ENCODE measurements at places on chromosomes 12 and 14.

GRCh38 chr12:108667349-108667748 lies 33.7 kb upstream of the SELPLG start:
- DNase-seq: no peak

DNA sequence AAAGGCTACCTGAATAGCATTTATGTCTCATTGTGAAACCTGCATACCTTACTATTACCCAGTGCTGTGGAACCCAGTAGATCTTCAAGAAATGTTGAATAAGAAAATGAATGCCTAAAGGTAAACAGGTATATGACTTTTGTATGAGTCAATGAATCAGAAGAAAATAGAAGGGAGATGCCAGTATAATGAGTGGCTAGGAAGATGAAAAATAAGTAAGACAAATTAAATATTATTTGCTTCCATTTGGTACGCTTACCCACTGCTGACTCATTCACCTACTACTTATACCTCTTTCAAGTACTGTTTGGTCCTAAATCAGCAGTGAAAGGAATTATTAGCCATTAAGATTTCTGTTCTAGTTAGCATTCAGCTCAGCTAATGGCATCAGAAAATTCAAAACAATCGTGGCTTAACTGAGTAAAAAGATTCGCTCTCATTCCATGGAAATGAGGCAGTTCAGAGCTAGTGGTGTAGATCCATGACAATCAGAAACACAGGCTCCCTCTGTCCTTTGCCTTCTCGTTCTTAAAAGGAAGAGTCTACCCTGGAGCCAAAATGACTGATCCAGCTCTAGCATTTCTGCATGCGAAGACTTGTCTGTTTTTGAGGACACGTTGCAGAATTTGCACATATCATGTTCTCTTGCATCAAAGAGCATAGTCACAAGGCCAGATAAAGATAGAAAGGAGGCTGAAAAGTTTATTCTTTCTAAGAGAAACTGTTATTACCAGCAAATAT lies 705.8 kb upstream of the USP15 start:
- DNase-seq: no peak

DNA sequence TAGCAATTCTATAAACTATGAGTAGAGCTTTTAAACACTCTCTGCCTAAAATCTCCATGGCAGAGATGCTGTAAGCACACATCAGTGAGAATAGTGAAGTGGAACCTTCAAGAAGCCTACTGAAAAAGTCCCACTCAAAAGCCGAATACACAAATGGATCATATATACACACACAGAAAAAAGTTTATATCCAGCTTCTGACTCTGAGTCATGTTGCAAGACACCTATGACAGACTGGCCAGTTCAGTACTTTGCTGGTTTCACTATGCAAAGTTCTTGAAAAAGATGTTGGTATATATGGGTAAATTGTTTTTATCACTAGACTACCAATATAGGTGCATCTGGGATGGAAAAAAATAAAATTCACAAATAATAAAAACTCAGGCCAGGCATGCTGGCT lies 126.1 kb downstream of the KCNK10 start:
- no peak for DNase-seq

- no peak for DNase-seq
Observed at GRCh38 chr12:94831081-94831751, 172.3 kb downstream of the NDUFA12 start.

DNA sequence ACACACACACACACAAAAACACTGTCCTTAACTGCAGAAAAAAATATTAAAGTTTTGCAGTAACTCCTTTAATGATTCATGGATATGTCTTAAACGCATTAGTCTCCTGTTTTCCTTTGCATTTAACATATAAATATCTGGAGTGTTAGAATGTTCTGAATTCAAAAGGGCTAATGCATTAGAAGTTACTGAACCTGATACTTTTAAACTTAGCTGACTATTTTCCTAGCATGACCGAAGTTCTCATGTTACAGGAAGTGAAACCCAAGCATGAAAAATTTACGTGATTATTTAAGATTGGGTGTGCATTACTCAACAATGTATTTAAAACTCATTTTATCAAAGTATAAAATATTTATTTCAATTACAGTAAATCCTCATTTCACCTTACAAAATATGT lies 791.2 kb downstream of the FLRT2 start:
- DNase-seq: no peak

- DNase-seq: peak; percentile 30
Observed at GRCh38 chr12:132474237-132474741, 15.7 kb upstream of the FBRSL1 start.

GRCh38 chr12:132348176-132348575 lies 18.8 kb upstream of the GALNT9 start:
- DNase-seq: no peak

DNA sequence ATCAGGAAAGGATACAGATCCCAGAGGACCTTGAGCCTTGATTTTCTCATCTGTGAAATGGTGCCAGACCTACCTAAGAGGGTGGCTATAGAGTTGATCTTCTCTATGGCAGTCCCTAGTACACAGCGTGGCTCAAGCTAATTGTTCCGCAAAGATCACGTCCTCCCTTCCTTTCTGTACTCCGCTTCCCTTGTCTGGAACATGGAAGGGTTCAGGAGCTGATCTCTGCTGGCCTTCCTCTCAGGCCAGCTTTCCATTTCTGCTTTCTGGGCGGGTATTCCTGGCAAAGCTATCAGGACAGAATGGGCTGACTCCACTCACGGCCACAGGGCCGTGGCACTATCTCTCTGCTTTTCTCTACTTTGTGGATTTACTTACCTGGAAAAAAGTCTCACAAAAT lies 6.5 kb downstream of the CAMKK2 start:
- DNase-seq: no peak

- no peak for DNase-seq
Observed at GRCh38 chr14:50924236-50924635, 20.0 kb downstream of the PYGL start.

DNA sequence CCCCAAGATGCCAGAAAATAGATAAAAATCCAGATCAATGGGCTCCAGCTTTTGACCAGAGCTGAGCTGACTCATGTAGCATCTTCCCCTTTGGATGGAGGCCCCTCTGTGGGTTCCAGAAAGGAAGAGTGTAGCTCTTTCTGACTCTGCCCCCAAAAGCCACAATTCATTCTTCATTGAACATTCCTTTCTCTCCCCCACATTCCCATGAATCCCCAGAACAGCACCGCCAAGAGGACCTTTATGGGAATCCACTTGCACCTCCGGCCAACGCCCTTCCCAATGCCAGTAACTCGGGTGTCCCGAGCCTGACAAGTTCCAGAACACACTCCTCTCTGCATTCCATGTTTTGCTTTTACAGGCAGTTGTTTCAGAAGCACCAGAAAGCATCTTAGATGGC lies 210.6 kb upstream of the DIO3 start:
- DNase-seq: no peak

DNA sequence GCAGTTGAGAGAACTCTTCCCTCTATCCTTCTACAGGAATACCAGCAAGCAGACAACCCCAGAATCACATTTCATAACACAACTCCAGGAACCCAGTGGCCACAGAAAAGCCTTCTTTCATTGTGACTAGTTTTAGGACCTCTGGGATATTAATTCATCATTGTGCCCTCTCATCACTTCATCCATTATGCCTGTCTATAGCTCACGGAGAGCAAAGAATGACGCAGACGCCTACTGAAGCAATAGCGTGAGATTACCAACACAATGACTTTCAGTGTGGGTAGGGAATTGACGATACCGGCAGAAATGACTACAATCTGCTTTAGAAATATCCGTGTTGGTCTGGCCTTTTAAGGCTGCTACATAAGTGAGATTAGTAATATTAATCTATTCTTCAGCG lies 158.1 kb upstream of the FOXG1 start:
- no peak for DNase-seq

DNA sequence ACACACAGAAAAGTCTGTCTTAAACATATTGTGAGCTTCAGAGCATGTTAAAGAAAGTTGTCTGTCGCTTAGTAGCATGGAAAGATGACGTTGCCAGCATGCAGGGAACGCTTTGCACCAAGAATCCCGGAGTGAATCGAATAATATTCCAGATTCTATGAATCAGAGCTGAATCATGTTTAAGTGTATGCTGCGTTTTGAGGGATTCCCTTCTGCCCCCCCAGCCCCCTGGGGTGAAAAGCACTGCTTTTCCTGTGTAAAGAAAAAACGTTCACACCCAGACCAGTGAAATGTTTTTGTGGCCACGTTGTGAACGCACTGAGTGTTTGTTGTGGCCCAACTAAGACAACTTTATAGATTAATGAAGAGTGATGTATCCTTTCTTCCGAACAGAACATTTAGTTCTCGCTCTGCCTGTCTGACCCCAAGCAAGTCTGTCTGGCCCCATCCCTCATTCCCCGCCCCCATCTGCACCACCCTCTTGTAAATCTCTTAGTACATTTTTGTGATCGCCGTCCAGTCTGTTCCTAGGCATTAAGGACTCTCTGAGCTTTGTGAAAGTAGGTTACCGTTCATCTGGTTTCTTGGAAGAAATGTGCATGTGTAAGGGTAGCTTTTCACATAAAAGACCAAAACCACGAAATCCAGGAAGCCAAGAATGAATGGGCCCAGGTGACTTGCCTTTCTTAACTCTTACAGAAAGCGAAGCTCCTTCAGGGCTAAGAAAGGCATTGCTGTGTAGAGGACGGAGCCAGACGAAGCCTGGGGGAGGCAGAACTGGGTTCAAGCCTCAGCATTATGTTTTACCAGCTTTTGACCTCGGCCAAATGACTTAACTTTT lies 103.0 kb downstream of the SAMD4A start:
- no peak for DNase-seq

- no peak for DNase-seq
Observed at GRCh38 chr12:50626026-50626425, 121.2 kb downstream of the DIP2B start.

- no peak for DNase-seq
Observed at GRCh38 chr14:93996130-93996695, 888 bp upstream of the CCDC197 start.

DNA sequence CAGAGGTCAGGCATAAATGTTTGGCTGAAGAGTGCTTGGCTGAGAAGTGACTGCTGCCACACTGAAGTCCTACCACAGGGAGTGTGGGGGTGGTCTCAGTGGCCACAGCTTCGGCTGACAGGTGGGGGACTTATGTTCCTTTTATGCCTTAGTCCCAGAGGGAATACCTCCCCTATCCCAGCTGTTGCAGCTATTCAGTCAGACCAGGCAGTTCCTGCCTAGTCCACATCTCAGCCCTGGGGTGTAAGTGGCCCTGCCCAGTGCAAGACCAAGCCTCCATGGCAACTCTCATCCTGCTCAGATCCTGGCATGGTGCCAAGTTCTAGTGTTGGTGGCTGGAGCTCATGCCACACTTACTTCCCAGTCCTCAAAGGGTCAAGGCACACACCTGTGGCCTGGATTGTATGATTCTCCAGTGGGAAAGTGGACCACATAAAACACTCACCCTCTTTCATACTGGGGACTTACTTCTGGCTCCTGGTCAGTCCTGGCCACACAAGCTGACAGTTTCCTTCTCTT lies 161.3 kb upstream of the CAND1 start:
- DNase-seq: no peak

GRCh38 chr12:24071842-24072241 lies 122.4 kb upstream of the SOX5 start:
- DNase-seq: no peak

- no peak for DNase-seq
Observed at GRCh38 chr14:96934638-96935330, 137.6 kb downstream of the VRK1 start.

GRCh38 chr14:104697892-104698583 lies 8.6 kb downstream of the INF2 start:
- no peak for DNase-seq

GRCh38 chr14:76784881-76785280 lies 23.6 kb downstream of the VASH1 start:
- DNase-seq: peak; percentile 68

DNA sequence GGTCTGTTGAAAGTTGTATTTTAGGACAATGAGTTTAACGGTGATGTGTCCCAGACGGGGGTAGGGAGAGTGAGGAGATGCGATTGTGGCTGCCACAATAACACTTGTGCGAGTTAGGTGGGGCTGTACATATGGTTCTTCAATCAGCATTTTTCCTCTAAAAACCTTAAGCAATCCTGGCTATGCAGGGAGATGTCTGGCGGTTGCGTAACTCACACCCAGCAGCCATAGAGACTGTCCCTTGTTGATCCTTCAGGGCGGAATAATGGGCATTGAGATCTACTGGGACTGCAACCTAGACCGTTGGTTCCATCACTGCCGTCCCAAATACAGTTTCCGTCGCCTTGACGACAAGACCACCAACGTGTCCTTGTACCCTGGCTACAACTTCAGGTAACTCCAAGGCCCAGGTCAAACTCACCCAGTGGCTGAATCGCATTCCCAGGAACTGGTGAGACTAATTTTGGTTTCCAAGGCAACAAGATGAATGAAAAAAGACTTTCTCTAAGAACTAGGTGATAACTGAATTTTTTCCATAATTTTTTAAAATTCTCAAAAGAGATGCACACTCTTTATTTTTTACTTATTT lies 34.6 kb downstream of the P2RX7 start:
- DNase-seq: no peak

GRCh38 chr12:107331912-107332311 lies 238.6 kb upstream of the CRY1 start:
- DNase-seq: no peak

DNA sequence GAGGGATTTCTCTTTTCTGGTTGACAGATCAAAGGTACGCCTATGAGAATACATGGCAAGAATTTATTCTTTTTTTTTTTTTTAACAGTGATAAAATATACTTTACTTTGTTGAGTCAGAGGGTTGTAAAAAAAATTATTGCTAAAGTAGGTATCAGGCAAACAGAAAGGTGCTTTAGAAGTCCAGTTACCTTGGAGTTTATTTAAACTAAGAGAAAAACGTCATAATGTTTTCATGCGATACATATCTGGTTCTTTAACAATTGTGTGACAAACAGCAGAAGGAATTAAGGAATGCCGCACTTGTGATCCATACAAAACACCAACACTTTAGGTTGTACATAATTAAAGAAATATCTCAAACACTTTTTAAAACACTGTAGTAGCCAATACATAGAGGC lies 94.2 kb downstream of the BORCS5 start:
- DNase-seq: no peak

GRCh38 chr14:101496776-101497683 lies 64.3 kb upstream of the DIO3 start:
- DNase-seq: no peak

GRCh38 chr14:86373886-86374285 lies 843.9 kb downstream of the FLRT2 start:
- DNase-seq: no peak

GRCh38 chr12:70553391-70553859 lies 83.8 kb downstream of the PTPRB start:
- DNase-seq: no peak

DNA sequence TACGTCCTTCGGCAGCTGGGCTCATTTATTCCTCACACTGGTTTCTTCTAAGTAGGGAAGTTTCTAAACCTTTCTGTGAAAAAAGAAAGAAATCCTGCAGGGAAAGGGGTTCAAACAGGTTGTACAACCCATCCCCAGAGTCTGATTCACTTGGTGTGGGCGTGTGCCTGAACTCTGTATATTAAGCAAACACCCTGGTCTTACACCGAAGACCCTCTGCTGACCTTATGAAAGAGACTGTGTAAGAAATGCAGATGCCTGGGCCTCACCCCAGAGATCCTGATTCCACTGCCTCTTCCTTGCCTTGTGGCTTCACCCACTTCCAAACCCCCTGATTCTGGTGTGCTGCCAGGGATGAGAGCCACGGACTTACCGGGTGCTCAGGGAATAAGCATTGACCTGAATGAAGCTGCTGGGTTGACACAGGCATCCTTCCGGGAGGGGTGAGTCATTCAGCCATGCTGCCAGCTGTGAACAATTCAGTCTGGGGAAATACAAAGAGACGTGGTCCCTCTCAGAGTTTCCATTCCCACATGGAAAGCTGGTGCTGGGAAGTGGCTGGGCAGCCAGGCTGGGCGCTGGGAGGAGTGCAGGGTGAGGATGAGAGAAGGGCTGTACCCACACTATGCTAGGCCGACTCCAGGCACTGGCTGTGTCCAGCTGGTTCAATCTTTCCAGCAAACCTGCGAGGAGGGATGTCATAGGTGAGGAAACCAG lies 26.5 kb upstream of the ACTN1 start:
- DNase-seq: no peak

Measured in CD4-positive, alpha-beta T cell treated with Interleukin-6 for 4 hours (primary cell).